ENCODE measurements at places on chromosomes 4 and X. TPM values are rescaled to one million over a fixed set of nuclear protein-coding genes. Genes with fewer than 3 reads are reported as not detected.

GRCh38 chr4:33864290-33864859, 2379.9 kb downstream of the ARAP2 start:
- H3K27me3 ChIP-seq: no peaks in the 10 kb centered on the region
- H3K4me3 ChIP-seq: no peak overlapping the region
- no peak overlapping the region for H3K27ac ChIP-seq
- DNase-seq: no peak
- H3K36me3 ChIP-seq: no peaks in the 10 kb centered on the region

Gene FGA
- total RNA-seq: not detected

Gene SCML2
- 2.9 TPM for total RNA-seq

GRCh38 chr4:117479673-117480072, 394.3 kb upstream of the TRAM1L1 start:
- no peak for DNase-seq
- no peaks in the 10 kb centered on the region for H3K4me1 ChIP-seq
- no peak overlapping the region for H3K27ac ChIP-seq
- no peak overlapping the region for H3K4me3 ChIP-seq

Data from activated CD4-positive, alpha-beta T cell treated with anti-CD3 and anti-CD28 coated beads, Interleukin-2, amount 10 ng/mL, durations not matched to agents 24 days and 14 days (primary cell).